ENCODE measurements at places on chromosomes 4 and X.

- DNase-seq = no peak
These were observed 64.4 kb upstream of the KLHL13 start for GRCh38 chrX:118181030-118181429.

DNA sequence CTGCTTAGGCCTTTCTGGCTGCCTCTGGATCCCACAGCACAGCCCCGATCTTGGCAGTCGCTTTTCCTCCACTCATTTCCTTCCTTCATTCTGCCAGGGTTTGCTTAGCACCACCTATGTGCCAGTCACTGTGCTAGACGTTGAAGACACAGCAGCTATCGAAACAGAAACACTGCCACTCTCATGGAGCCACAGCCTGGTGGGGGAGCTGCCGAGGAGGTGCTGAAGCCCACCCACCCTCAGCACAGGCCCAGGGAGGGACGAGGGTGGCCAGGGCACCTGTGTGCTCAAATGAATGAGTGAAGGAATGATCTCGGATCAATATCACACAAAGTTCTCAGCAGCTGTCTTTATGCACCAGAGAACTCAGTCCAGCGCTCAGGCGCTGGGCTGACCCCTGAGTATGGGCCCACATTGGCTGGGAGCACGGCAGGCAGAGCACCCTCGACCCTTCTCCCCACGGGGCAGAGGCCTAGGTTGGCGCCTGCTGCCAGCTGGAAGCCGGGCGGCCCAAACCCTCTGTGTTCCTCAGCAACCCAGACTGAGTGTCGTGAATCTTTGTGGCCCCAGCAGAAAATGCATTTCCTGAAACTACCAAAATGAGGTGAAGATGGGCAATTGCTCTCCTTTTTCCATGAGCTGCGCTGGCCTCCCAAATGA, 108.9 kb downstream of the SORCS2 start:
- DNase-seq = no peak

GRCh38 chr4:118221227-118221800, 131.5 kb downstream of the PRSS12 start:
- DNase-seq = no peak

DNA sequence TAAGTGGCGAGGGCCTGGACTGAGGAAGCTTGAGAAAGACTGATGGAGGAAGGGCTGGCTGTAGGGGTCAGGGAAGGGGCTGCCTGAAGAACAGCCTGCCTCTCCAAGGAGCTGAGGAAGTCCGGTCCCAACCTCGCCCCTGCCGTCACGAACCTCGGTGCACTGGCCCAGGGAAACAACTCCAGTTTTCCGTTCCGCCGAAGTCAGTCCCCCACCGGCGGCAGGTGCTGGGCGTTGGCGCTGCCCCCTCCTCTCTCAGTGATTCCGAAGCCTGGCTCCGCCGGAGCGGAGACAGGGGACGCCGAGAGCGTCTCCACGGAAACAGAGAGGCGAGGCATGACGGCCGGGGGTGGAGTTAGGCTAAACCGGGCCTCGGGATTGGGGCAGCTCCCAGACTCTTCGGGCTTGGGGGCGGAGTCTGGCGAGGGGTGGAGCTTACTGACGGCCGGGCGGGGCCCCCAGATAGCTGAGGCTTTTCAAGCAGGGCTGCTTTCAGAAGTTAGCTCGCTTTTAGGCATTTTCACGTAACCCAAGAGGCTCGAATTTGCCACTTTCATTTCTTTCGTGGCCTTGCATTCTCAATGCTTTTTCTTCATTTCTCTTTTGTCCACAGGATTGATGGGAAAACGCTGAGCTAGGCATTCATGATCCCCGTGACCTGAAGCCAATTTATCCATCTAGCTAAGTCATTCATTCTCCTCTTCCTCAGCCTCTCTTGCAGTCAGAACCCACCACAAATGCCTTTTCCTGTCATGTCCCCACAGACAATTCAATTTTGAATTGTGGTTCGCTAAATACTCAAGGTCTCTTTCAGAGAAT, at the start of gene TTC29:
Gene TTC29 (minus strand): TSS at position 309 of the 819 bp plus-strand sequence. CDS start 5,969 bp downstream, outside the sequence.
- peak; percentile 71 for DNase-seq

DNA sequence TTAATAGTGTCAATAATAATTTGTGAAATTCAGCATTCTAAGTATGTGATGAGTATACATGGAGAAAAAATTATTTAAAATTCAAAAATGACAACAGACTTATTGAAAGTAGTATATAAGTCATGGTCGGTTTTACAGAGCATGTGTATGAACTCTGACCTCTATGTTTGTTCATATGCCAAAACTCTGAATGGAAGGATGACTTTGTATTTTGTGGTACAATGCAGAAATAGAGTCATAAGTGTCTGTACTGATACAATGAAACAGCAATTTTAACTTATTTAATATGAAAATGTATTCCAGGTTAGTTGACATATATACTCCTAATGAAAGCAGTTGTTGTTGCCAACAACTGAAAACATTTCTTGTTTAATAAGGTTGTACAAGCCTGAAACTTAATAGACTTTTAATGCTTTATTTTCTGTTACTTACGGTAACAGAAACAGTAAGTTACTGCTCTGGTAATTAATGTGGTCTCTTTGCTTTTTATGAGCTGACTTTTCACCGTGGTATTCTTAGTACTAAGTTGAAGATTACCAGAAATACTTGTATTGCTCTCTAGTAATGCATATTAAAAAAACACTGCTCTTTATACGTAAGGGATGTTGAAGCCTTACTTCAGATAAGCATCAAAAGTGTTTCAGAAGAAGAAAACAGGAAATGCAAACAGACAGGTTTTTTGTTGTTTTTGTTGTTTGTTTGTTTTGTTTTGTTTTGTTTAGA, 1.9 kb downstream of the UBE2K start:
- DNase-seq = no peak

- no peak for DNase-seq
These were observed 246.6 kb upstream of the AADAT start for GRCh38 chr4:170336238-170336775.

GRCh38 chr4:147340591-147341120, 140.2 kb upstream of the EDNRA start:
- DNase-seq = no peak

DNA sequence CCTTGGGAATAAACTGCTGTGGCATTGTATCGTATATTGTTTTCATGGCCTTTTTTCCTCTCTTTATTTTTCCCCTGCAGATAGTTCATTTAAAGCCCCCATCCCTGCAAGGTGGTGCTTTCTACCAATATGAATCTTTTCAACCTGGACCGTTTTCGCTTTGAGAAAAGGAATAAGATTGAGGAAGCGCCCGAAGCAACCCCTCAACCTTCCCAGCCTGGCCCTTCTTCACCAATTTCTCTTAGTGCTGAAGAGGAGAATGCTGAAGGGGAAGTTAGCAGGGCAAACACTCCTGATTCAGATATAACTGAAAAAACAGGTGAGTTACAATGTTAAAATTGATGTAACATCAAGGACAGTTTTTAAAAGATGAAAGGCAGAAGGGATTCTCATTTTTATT, 601 bp downstream of the SMARCAD1 start:
- no peak for DNase-seq

GRCh38 chrX:115571712-115572111, 10.7 kb downstream of the PLS3 start:
- no peak for DNase-seq

DNA sequence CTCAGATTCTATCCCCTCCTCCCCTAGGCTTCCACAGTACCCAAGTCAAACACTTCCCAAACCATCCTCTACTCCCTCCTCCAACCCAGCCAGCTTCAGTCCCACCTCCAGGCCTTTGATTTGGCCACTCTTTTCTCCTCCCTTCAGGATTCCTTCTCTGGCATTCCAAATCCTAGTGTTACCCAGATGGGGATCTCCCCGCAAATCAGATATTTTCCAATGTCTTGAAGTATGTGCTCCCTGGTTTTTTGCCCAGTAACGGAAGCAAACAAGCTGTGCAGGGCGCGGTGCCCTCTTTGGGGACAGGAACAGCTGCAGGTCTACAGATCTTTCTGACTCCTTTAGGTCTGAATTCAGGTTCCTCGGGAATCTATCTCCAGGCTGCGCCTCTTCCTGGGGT, 2.2 kb upstream of the SYN1 start:
- no peak for DNase-seq

DNA sequence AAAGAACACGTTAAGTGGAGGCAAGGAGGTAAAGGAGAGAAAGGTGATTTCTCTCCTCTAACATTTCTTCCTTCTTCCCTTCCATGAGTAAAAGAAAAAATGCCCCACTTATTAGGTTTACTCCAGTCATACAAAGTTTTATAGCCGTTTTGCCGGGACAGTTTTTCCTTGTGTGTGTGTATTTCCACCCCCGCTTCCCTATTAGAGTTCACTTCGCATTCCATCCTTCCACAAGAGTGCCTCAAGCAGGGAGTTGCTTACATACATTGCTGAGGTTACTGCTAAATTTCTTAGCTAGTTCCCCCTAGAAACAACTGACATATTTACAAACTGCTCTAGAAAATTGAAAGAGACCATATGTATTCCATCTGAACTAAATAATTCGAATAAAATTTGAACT, 45.2 kb upstream of the BMP15 start:
- no peak for DNase-seq

- peak; percentile 80 for DNase-seq
These were observed 2.7 kb upstream of the RENBP start for GRCh38 chrX:153947009-153947769.

DNA sequence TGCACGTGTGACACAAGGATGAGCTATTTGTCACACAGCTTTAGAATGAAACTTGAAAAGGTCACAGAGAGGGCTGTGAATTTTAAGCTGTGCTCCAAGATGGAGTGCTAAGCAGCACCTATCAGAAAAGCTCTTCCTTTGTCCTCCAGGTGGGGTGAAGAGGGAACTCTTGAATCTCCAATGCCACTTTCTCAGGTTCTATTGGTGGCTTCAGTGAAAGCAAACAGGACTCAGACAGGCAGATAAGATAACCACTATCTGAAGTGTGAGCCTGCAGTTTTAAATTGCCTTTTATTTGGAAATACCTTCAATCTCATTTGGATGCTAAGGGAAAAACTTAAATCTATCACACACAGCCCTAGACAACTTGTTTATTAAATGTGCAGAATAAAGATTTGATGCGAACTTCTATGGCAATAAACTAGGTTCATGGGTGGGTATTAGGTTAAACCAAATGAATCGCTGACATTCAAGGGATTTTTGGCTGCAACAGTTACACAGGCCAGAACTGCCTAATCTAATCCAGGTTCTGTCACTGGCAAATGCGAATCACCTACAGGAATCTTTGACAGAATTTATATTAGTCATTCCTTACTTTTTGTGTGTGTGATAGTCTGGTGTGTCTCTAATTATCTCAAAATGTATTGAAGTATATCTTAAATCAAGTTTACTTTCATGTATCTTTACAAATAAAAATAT, 13.6 kb upstream of the PDGFRA start:
- DNase-seq = no peak

DNA sequence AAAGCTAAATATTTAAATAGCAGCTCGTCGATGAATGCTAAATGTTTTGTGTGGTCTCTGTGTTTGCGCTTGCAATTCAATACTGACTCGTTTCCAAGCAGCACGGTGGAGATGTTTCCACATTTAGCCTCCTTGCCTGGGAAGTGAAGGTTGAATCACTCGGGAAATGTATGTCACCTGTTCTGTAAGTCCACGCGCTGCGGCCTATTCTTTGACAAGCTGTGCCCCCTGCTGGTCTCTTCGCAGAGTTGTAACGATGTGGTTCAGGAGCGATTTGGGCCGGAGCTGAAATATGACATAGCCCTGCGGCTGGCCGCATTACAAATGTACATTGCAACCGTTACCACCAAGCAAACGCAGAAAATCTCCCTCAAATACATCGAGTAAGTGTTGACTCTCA, 89.6 kb upstream of the PRPS2 start:
- peak; percentile 88 for DNase-seq

DNA sequence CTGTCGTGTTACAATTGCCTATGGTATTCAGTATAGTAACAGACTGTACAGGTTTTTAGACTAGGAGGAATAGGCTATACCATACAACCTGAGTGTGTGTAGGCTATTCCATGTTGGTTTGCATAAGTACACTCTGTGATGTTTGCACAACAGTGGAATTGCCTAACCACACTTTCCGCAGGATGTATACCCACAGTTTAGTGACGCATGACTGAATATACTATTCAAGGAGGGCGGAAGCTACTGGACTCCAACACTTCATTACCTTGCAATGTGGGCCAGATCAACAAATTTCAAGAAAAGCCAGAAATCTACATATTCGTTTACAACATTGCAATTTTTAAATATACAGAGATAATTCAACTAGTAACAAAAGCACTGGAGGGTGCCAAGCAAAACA, 317.2 kb downstream of the PDGFC start:
- no peak for DNase-seq

GRCh38 chr4:41185614-41186592, 28.4 kb downstream of the APBB2 start:
- no peak for DNase-seq

DNA sequence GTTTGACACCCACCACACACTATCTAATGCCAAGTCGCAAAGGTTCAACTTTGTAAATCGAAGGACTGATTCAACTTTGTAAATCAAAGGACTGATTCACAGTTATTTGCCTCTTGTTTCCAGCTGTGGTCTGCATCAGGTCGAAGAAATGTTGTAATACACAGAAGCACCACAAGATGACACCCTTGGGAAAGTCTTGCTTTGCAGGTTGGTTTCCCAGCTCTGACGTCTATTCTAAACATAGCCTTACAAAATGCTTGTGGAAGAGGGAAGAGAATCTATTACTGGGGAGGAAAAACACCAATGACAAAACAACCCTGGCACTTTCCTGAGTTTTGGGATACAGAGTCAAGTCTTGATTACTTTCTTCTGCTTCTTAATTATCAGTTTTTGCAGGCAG, 35.3 kb downstream of the SUPT20HL1 start:
- peak; percentile 10 for DNase-seq

GRCh38 chr4:116233971-116234370, 851.4 kb downstream of the TRAM1L1 start:
- DNase-seq = no peak

GRCh38 chr4:119597377-119597776, 31.2 kb downstream of the PDE5A start:
- DNase-seq = no peak

GRCh38 chr4:3317656-3318211, 24.9 kb downstream of the RGS12 start:
- DNase-seq = no peak

GRCh38 chr4:41189666-41190065, 24.7 kb downstream of the APBB2 start:
- no peak for DNase-seq

- no peak for DNase-seq
These were observed 139.5 kb downstream of the SH3KBP1 start for GRCh38 chrX:19747652-19748610.

- DNase-seq = no peak
These were observed 17.8 kb downstream of the TMSB15A start for GRCh38 chrX:102498732-102499131.
